GM03348 (cell line): ENCODE measurements at places on chromosomes 12 and 14.

DNA sequence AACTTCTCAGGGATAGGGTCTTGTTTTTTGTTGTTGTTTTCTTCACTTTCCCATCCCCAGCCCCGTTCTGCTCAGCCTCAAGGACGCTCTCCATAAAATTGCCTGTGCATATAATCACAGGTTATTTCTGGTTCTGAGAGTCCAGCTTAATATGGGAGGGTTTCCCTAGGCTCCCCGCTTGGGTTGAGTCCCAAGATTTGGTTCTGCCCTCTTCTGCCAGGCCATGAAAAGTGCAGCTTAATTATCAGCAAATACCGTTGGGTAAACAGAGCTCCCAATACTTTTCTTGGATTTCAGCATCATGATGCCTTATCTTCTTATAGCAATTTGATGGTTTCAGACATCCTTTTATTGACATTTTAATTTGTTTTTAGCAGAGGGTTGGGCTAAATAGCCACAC lies 75.6 kb downstream of the GRIN2B start:
- DNase-seq = no peak

- DNase-seq = no peak
Measured at GRCh38 chr12:51020448-51021182, 5.6 kb downstream of the SLC11A2 start.

GRCh38 chr12:131052929-131053328 lies 99.2 kb downstream of the ADGRD1 start:
- no peak for DNase-seq

GRCh38 chr12:91441993-91442952 lies 259.7 kb upstream of the DCN start:
- no peak for DNase-seq

- DNase-seq = no peak
Measured at GRCh38 chr12:55008944-55009585, 10.7 kb upstream of the NEUROD4 start.

DNA sequence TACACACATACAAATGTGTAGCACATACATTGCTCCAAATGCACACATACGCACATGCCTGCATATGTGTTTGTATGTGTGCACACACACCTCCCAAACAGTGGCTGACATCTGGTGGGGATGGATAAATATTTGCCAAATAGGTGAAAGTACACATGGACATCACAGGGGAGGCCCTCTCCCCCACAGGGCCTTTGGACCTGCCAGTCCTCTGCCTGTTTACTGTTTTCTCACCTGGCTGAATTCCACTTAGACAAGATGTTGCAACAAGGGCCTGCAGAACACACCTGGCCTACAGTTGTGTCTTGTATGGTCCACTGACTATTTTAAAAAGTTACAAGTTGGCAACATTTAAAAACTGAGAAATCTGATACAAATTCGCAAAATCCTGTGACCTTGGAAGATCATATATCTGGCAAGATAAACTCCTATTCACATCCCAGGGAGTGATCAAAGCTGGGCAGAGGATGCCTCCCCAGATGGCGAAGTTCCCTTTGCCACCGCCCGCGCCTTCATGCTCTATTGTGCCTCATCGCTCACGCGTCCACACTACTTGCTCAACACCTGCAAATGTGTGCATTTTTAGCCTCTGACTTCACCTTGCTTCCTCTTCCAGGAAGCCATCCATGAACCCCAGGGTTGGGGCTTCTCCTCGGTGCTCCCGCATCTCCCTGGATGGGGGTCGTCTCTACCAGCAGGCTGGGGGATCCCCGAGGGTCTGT lies 118.4 kb upstream of the FZD10 start:
- no peak for DNase-seq

DNA sequence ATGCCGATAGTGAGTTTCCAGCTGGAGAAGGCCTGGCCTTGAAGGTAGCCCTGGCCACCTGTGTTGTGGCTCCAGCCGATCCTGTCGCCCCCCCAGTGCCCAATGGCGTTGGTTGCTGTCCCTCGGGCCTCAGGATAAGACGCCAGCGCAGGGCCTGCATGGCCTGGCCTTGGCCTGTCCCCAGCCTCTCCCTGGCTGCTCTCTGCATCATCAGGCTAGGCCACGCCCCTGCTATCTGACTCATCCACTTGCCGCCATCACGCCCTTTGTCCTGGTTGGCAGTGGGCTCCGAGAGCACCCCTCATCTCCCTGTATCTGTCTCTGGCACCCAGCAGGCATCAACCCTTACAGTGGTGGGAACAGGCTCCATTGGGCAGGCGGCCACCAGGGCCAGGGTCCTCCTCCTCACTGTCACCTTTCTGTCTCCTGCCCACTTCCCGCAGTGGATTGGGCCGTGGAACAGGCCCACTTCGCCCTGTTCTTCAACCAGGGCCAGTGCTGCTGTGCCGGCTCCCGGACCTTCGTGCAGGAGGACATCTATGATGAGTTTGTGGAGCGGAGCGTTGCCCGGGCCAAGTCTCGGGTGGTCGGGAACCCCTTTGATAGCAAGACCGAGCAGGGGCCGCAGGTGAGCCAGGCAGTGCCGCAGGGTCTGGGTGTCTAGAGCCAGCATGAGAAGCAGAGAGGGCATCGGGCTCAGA lies 25.6 kb downstream of the ALDH2 start:
- DNase-seq = no peak

- peak; percentile 59 for DNase-seq
Measured at GRCh38 chr14:54348001-54348611, 48.7 kb upstream of the CDKN3 start.

GRCh38 chr12:101297661-101298060 lies 17.8 kb downstream of the UTP20 start:
- no peak for DNase-seq

DNA sequence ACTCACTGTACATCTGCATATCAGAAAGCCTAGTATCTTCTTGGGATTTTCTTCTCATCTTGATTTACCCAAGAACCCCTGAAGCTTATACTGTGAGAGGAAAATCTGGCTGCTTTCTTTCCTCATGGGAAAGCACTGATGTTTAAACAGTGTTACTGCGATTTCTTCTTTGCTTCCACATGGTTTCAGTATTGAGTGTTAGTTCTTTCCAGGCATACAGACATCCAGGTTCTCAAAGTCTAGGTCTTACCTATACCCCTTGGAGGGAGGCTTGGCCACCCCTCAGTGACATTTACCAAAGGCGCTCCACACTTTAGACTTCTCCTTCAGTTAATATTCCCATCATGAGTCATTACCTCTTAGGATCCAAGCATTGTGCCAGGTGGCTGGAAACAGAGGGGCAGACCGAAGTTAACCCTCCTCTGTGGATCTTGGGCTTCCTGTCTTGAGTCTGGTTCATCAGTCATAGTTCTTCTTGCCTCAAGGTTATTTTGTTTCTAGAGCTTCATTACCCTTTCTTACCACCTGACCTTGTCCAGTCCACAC lies 79.1 kb downstream of the TMEM117 start:
- DNase-seq = peak; percentile 4

DNA sequence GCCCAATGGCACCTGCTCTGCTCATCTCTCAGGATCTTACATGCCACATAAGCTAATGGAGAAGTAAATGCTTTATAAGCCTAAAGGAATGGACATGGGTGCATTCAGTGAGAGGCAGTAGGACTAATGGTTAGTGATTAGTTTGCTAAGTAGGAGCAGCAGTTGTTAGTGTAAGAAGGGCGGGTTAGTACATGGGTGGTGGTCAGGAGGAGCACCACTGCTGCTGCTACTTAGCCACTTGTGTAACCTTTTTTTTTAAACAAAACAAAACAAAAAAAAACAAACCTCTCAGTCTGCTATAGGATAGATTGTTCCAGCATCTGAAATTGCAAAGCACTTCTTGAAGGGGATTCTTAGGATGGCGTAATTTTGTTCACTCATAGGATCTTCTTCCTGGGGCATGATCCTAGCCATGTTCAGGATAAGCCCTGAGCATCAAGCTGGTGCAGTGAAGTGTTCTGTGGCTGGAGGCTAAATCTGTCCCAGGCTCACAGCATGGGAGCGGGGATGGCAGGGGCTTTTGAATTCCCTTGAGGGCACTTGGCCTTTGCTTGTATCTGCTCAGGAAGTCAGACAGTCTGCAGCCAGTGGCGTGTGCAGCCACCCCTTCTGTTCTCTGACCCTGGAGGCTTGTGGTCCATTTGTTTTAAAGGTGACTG lies 63.6 kb downstream of the CHST11 start:
- DNase-seq = no peak

GRCh38 chr12:31780096-31780495 lies 51.3 kb upstream of the AMN1 start:
- no peak for DNase-seq

- DNase-seq = no peak
Measured at GRCh38 chr12:14426792-14427191, 61.3 kb downstream of the ATF7IP start.

GRCh38 chr12:15726027-15726877 lies 62.9 kb downstream of the EPS8 start:
- DNase-seq = peak; percentile 9

DNA sequence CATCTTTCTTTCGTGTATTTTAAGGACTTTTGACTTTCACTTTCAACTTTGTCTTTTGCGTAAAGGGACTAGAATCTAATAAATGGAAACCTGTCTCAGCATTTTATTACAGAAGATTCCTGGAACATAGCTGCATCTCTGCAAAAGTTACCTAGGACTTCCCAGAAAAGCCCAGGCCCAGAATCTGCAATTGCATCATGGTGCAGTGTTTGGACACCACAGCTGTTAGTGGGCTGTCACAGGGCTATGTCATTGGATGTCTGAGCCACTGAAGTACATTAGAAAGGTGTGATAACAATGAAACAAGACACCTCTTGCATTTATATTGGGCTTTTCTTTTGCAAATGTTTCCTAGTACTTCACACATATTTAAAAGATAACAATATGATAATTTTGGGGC lies 199.9 kb upstream of the IGF1 start:
- no peak for DNase-seq

DNA sequence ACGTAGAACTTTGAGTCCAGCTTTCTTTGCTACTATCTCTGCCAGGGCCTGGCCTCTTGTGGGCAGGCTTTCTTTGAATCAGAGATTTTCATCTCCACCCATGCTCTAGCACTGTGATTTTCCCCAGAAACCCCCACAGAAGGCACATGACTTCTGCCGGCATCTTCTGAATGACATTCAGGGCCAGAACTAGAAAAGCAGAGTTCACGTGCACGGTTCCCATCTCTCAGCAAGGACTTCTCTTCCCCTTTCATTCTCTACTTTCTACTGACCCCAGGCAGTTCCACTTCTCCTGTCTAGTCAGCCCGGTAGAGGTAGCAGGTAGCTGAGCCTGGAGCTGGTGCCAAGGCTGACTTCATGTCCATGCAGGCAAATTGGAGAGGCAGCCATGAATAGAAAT lies 26.9 kb downstream of the BATF start:
- no peak for DNase-seq

DNA sequence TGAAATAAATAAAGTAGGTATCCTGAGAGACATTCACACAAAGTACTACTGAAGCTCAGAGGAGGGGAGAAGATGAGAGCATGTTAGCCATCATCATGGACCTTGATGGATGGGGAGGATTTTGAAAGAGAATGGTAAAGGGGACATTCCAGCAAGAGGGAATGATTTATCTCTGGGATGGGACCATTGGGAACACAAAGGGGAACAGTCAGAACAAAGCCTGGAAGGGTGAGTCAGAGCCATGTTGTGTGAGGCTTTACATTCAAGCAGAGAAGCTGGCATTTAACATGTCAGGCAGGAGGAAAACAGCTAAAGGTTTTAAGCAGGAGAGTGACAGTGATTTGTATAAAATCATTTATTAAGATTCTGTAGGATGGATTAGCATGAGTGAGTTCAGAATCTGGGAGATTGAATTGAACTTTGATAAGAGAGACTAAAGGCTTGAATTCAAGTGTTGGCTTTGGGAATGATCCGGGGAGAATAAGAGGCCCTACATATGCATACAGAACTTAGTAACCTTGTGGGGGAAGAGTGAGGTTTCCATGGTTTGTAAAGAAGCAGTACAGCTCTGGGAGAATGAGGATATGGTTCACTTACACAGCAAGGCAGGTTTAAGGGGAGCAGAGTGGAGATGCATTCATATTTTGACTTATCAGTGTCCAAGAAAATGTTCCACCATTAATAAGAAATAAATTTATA lies 174.4 kb downstream of the SYT10 start:
- no peak for DNase-seq
